Stimulated activated CD4-positive, alpha-beta T cell treated with anti-CD3 and anti-CD28 coated beads, Interleukin-1b, Interleukin-23, amount 100 ng/mL, for 48 hours (primary cell): ENCODE measurements at places on chromosomes 7 and 10.

DNA sequence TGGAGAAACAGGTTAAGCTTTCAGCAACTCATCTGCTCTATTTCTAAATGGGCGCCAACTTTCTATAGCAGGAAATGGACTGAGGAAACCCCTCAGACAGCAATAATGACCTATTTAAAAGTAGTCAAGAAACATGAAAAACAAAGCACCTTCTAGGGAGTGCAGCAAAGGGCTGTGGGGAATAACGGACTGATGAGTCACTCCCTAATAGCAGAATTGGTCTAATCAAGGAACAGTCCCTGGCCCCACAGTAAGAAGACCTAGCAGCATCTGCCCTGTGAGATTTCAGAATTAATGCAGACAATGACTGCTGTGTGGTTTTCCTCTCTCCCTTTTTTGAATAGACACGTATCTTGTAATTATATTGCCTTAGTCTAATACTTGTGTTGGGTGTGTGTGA is 602.9 kb downstream of the IPMK start:
- DNase-seq, result no peak

DNA sequence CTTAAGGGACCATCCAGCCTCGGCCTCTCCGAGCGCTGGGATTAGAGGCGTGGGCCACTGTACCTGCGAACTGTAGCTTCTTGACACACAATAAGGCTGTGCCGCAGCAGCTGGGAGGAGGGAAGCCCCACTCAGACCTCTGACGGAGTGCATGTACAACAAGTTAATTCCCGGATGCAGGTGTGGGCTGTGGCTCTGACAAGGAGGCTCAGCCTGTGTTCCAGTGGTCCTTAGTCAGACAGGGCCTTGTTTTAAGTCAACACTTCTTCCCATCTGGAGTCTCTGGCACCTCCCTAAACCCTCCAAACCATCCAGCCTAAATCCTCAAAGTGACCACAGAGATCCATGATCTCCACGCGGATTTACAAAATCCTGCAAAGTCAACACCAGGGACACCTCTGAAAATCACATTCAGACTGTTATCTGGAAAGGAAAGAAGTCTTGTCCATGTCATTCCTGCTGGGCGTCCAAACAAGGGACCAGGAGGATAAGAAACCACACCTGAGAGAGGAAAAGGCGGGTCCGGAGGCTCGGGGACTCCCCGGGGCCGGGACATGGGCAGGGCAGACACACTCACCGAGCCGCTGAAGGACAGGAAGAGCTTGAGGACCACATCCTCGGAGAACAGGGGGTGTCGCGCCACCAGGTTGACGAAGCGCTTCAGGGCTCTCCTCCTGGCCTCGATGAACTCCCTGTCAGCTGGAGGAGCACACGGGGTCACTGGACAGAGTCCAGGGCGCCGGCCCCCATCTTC is 29.4 kb downstream of the NUDT1 start:
- DNase-seq, result no peak

DNA sequence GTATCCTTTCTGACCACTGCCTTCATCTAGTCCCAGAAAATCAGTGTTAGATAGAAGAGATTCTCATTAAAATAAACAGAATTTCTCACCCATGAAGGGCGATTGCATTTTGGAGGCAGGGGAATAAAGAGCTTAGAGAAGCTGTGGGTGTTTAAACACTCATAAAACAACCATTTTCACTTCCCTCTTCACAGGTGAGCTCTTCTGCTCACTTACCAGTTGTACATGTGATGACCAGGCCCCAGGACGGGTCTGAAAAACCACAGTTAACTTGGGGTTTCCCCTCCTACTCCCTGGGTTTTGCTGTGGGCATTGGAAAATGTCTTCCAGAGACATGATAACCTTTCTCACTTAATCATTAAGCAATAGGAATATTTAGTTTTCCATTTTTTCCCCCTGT is 411.6 kb upstream of the DPP6 start:
- DNase-seq, result no peak

- no peak for DNase-seq
Observed at GRCh38 chr10:34861293-34862021, 46.4 kb upstream of the PARD3 start.

DNA sequence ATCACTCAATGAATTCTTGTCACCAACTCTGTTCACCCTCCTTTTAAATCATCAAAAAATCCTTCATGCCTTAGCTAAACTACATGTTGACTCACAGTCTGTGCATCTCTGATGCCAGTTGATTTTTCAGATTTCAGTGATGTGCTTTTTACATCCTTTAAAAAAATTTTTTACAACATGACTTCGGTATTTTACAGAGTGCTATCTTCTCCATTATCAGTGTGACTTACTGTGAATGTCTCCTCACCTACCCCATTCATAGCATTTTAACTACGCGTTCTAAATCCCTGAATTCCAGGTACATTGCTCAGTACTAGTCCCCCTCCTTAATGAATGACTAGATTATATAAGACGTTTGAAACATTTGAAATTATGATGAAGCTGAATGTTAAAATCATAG is 98.7 kb downstream of the DNAH11 start:
- DNase-seq, result no peak

GRCh38 chr7:47493976-47494911 is 87.7 kb downstream of the TNS3 start:
- no peak for DNase-seq

- no peak for DNase-seq
Observed at GRCh38 chr10:87750817-87751216, 67.2 kb downstream of the ATAD1 start.

DNA sequence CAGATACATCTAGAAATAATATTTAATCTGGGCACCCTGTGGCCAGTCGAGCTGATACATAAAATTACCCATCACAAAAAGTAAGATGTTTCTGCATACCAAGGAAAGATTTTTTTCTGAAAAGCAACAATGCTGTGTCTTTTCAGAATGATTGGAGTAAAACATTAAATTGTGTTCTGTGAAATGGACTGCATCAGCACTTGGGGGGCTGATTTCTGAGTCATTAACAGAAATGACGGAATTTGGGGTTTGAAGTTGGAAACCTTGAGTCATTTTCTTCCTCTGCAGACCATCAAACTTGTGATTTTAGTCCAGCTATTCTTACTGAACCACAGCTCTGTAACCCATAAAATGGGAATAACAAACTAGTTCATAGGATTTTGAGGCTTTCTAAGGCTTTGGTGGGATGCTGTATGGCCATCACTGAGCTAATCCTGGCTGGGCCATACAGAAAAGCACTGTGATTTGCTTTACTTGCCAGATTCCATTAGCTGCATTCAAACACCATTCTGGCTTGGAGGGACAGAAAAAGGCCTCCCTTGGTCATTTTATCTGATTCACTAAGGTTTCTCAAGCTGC is 739.4 kb upstream of the IGFBP3 start:
- DNase-seq, result no peak

- DNase-seq, result no peak
Observed at GRCh38 chr10:13518076-13518692, 10.6 kb downstream of the BEND7 start.

DNA sequence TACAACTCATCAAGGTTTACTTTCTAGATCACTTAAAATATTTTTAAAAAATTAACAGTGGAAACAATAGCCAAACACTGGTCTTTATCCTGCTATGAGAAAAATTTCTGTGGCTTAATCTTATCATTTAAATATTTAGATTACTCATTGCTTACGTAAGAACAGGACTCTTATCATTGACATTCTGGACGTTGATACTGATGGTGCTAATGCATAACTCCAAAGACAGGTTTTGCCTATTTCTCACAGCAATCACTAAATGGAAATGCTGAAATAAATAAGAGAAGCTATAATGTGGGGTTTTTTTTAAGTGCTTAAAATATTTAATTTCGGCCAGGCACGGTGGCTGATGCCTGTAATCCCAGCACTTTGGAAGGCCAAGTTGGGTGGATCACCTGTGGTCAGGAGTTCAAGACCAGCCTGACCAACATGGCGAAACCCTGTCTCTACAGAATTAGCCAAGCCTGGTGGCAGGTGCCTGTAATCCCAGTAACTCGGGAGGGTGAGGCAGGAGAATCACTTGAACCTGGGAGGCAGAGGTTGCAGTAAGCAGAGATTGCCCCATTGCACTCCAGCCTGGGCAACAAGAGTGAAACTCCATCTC is 195.0 kb downstream of the HGF start:
- no peak for DNase-seq

- DNase-seq, result no peak
Observed at GRCh38 chr7:6166443-6166891, 106.0 kb downstream of the CYTH3 start.

GRCh38 chr10:13853854-13854253 is 267.1 kb downstream of the PRPF18 start:
- no peak for DNase-seq

DNA sequence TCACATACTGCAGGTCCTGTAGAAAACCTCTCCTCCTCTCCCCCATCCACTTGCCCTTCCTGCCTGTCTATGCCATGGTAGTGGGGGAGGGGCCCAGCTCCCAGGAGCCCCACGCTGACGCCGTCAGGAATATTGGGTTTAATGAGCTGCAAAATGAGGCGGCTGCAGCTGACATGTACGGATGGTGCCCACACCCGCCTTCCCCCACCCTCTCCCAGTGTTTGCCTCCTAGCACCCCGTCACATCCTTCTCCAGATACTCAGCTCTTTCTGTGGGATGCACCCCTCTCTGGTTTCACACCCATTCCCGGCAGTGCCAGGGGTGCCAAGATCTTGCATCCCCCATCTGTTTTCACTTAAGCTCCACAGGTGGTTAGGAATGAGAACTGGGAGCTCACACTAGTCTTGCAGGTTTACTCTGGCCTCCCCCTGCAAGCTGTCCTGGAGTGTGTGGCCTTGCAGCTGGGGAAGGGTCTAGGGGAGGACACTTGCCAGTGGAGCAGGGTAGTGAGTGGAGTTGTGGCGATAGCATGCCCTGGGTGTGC is 26.1 kb downstream of the GBX1 start:
- DNase-seq, result no peak

DNA sequence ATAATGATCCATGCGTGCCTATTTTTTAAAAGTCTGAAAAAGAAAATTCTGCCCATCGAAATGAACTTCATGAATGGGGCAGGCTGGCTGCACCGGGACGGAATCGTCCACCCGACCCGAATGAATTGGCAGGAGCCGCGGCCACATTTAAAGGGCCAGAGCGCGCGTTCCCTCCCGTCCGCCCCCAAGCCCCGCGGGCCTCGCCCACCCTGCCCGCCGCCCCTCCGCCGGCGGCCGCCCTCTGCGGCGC is 319 bp upstream of the GATA3 start:
- DNase-seq, result no peak

- DNase-seq, result no peak
Observed at GRCh38 chr10:115219203-115219602, 126.0 kb downstream of the ATRNL1 start.

- no peak for DNase-seq
Observed at GRCh38 chr10:79139124-79139835, 70.5 kb downstream of the ZMIZ1 start.

DNA sequence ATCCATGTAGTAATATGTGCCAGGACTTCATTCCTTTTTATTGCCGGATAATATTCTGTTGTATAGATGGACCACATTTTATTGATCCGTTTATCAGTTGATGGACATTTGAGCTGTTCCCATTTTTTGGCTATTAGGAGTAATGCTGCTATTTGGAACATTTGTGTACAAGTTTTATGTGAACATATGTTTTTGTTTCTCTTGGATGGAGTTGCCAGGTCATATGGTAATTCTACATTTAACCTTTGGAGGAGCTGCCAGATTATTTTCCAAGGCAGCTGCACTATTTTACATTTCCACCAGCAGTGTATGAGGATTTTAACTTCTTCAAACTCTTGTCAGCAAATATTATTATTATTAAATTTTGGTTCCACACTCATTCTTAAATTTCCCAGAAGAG is 59.2 kb downstream of the C10orf90 start:
- no peak for DNase-seq

DNA sequence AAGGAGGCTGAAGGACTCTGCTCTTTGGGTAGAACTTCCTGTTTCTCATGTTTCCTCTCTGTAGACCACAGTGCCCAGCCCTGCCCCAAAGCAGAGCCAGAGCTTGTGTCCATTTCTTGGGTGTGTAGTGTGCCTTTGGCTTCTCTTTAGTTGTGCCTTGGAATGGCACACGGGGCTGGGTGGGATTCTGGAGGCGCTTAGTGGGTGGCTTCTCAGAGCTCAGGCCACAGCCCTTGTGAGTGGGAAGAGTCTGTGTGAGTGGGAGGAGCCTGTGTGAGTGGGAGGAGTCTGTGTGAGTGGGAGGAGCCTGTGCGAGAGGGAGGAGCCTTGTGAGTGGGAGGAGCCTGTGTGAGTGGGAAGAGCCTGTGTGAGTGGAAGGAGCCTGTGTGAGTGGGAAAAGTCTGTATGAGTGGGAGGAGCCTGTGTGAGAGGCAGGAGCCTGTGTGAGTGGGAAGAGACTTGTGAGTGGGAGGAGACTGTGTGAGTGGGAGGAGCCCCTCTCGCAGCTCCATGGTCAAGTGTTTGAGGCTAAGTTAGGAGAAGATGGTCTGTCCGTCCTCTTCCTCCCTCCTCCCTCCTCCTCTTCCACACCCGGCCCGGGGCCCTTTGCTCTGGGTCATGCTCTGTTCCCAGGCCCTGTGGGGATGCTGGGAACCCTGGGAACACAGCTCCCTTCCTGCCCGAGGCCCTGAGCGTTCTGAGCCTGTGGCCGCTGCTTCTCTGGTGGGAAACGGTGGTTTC is 153.0 kb downstream of the GRK5 start:
- DNase-seq, result peak; percentile 13

DNA sequence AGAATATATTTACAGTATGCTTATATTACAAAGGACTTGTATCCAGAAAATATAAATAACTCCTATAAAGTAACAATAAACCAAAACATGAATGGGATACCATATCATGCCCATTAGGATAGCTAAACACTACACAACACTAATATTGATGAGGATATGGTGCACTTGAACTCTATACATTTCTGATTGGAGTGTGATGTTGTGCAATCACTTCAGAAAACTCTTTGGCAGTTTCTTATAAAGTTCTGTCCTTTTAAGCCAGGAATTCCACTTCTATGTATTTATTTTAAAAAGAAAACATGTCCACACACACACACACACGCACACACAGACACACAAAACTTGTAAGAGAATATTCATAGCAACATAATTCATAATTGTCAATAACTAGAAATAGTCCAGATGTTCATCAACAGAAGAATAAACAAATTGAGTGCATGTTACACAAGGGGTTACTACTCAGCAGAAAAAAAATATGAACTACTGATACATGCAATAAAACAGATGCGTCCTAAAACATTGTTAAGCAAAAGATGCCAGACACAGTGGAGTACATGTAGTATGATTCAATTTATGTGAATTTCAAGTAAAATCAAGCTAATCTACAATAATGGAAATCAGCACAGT is 416.0 kb downstream of the PLXDC2 start:
- DNase-seq, result no peak

GRCh38 chr10:7407368-7408290 is 3.2 kb downstream of the SFMBT2 start:
- DNase-seq, result peak; percentile 62
